T follicular helper cell (primary cell): ENCODE measurements at places on chromosomes 11 and 22.

GRCh38 chr11:76808171-76808570 is 25.0 kb downstream of the TSKU start:
- DNase-seq, result no peak

- no peak for DNase-seq
These were observed 6.6 kb upstream of the MS4A18 start for GRCh38 chr11:60717956-60718355.

- DNase-seq, result no peak
These were observed 5.1 kb downstream of the JAML start for GRCh38 chr11:118219732-118220131.

DNA sequence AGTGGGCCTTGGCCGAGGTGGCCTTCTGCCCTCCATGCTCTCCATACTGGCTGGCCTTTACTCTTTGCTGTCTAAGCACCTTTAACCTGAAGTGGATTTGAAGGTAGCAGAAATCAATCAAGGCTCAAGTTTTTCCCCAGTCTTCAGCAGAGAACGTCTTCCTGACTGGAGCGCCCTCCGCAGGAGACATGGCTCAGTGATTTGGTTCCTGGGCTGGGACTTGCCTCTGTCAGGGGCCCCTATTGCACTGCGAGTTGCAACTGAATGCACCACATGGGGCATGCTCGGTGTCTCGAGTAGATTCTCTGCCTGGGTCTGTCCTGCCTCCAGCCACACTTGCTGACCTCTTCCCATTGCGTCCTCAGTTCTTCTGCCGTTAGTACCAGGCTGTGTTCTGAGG is 79.6 kb downstream of the BMAL1 start:
- no peak for DNase-seq

DNA sequence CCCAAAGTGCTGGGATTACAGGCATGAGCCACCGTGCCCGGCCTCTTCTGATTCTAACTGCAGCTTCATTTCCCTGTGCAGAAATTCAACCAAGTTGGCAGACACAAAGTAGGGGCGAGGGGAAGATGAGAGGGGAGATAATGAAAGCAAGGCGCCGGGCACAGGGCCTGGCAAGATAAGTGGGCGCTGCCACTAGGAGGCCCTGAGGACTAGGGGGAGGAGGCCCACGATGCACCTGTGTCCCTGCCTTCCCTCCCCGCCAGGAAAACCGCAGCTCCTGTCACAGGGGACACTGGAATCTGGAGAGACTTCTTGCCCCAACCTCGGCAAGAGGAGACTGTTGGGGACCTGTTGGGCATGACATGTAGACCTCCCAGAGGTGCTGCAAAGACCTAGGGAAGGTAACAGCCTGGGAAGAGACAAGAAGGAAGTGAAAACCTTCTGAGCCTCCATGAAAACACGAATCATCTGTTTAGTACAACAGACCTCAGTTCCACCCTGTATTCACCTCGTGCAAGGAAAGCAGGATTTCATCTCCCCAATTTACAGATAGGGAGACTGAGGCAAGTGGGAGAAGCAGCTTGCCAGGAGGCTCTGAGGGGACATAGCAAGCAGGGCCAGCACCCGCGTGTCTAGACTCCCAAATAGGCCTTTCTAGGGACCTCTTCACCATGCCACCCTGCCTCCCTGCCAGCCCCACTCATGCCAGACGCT is 3.1 kb upstream of the LGALS1 start:
- DNase-seq, result peak; percentile 41

DNA sequence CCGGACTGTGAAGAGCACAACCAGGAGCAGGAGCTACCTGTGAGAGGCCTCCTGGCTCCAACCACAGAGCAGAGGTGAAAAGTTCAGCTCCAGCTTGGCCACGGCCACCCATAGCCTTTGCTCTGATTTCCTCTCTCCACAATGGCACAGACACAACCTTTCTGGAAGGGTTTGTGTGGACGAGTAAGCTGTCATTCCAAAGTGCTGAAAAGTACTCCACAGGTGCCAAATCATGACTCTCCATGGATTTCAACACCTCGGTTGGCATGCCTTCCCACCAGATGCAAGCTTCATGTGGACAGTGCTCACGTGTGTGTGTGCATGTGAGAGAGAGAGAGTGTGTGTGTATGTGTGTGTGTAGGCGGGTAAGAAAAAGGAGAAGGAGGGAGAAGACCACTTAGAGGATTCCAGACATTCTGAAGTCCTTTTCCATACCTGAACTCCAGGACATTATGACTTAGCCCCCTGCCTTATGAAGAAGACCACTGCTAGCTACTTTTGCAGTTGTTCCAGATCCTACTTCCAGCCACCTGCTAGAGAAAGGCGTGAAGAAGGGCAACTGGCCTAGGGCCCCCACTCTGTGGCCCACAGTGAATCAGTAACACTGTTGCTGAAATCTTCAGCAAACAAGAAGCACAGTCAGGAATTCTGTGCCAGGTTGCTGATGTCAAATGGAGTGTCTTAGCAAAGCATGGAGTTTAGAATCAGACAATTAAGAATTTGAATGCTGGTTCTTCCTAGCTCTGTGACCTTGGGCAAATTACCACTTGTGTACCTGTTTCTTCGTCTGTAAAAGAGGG is 13.9 kb upstream of the NAV2 start:
- no peak for DNase-seq

DNA sequence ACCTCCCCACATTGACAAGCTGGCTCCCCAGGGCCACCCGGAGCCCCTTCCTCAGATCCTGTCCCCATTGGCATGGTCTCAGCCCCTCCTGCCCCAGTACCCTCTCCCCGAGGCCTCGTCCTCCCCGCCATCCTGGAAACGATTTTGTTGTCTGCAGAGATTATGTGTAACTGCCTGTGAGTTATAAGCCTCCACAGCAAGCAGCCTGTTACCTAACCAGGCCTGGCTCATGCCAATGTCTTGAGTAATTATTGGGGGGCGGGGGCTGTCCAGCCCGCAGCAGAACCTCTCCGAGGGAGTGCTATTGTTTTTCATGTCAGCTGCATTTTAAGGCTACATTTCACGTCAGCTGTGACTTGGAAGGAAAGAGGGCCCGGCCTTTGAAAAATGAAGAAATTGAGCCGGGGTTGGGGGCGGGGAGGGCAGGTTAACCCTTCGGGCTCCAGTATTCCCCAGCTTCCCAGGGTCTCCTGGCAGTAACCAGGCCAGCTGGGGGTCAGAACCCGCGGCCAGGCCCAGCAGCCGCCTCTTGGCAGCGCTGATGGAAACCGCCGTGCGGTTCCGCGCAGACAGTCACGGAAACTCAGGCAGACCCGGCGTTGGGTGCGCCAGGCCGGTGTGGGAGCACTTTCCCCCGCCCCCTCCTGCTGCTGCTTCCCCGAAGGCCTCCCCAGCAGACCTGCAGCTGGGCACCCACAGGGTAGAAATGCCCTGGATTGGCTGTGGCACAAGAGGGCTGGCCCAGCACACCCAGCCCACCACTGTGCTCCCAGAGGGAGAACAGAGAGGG is 59.5 kb downstream of the CDKN1C start:
- no peak for DNase-seq

- DNase-seq, result no peak
These were observed 16.5 kb downstream of the PSMD13 start for GRCh38 chr11:253160-253885.

- DNase-seq, result no peak
These were observed 84.2 kb downstream of the MORC2 start for GRCh38 chr22:30884211-30885000.

- DNase-seq, result no peak
These were observed 225.0 kb upstream of the UBASH3B start for GRCh38 chr11:122430490-122430889.

GRCh38 chr22:47151490-47151889 is 389.0 kb downstream of the TBC1D22A start:
- no peak for DNase-seq

DNA sequence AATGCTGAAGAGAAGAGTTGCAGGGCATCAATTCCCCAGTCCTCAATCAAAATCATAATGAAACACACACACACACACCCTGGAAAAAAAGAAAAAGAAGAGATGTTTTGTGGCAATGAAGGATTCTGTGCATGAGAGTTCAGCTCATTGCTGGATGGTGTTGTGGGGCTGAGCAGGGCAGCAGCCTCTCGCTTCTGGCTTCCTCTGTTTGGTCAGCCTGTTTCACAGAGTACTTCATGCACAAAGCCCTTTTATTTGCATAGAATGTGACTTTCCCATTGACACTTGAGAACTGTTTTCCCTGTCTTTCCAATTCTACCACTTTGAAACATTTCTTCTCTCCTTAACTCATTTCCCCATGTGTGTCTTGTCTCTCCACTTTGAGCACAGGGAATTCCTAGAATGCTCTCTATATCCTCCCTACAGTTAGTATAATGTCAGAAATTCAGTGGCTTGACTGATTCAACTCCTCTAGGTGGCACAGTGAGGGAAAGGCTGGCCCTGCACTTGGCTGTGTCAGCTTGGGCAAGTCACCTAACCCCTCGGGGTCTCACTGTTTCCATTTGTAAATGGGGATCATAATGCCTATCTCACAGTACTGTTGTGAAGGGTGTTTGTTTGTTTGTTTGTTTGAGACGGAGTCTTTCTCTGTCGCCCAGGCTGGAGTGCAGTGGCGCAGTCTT is 25.4 kb upstream of the BSX start:
- no peak for DNase-seq

GRCh38 chr22:19795617-19796008 is 35.0 kb downstream of the TBX1 start:
- no peak for DNase-seq

DNA sequence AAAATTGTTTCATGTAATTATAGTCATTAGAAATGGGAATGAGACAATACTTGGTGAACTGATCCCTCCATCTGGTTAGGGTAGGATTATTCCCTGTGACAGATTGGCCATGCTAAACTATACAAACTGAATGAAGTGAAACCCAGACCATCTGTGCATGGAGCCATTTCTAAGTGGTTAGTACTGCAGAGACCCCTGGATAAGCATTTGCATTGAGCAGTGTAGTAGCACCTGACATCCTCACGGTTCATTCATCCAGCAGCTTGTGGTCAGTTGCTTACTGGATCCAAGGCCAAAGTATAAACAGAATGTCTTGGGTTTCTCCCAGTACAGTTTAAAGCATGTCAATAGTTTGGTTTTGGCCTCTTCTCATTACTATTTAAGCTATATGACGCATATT is 93.8 kb upstream of the ARHGAP42 start:
- no peak for DNase-seq

DNA sequence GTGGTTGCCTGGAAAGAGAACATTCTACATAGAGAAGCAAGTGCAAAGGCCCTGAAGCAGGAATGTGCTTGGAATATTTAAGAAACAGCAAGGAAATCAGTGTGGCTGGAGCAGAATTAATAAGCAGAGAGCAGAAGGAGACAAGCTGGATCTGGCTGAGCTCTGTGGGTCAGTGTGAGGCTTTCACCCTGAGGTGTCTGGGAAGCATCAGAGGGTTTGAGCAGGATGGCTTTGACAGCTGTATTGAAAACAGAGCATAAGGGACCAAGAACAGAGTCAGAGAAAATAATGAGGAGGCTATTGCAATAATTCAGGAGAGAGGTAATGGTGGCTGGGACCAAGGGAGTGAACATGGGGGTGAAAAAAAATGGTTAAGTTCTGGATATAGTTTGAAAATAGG is 199.6 kb downstream of the NXPE2 start:
- no peak for DNase-seq

DNA sequence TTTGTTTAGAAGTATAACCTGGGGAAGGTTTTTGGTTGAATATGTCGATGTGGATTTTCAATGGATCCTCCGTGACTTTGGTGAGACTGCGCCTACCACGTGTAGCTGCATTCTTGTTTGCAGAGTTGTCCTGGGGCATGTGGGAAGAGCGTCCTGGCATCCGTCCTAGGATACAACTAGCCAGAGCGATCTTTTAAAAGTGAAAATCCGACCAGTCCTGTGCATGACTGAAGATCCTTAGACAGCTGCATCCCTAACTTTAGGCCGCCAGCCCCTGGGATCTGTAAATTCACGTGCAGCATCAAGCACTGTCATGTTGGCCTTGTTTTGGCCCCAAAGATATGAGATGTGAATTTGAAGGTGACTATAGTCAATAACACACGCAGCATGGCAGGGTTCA is 22.4 kb upstream of the THY1 start:
- no peak for DNase-seq

- DNase-seq, result no peak
These were observed 44.2 kb downstream of the SHANK2 start for GRCh38 chr11:71208011-71208774.

- DNase-seq, result no peak
These were observed 28.5 kb downstream of the CUL5 start for GRCh38 chr11:108037211-108037610.
